HTR-8/SVneo (cell line): ENCODE measurements at places on chromosomes 6 and 20.

GRCh38 chr6:125375013-125375412 is 73.2 kb upstream of the HDDC2 start:
- DNase-seq = no peak

GRCh38 chr20:48832405-48832730 is 4.6 kb upstream of the PREX1 start:
- DNase-seq = no peak

GRCh38 chr6:143123941-143124340 is 63.3 kb downstream of the AIG1 start:
- DNase-seq = no peak

- no peak for DNase-seq
These were observed 38.1 kb upstream of the ISM1 start for GRCh38 chr20:13183005-13183404.

DNA sequence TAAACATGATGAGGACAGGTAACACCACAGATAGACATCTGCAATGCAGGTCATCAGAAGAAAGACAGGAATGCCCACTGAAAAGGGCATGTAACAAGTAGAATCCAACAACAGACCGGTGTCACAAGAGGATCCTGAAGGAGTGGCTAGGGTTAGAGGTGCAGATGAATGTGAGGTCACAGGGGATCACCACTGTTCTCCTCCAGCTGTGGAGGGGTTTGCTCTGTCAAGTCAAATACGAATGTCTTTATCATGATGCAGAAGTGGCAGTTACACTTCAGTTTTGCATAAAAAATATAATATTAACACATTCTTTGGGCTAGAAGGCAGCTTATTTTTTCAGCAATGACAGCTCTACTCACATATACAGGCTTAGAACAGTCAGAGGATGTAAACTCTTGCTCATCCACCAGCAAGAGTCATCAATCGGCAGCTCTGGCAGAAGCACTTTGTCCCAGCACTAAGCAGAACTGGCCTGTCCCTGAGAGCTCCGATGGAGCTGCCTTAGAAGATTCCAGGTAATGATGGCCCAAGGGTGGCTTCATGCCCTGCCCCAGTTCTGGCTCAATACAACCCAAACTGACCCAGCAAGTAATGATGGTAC is 130.4 kb upstream of the TRAF3IP2 start:
- no peak for DNase-seq

DNA sequence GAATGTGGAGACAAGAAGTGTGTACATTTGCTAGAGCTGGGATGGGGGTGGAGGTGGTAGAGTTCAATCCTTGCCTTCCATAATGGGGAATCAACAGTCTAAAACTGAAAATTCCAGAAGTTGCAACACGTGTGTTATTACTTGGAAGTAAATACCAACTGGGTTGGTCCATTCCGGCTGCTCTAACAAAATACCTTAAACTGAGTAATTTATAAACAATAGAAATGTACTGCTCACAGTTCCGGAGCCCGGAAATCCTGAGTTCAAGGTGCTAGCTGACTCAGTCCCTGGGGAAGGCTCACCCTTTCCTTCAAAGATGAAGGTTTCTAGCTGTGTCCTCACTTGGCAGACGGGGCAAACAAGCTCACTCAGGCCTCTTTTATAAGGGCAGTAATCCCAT is 59.0 kb downstream of the RIN2 start:
- DNase-seq = no peak

DNA sequence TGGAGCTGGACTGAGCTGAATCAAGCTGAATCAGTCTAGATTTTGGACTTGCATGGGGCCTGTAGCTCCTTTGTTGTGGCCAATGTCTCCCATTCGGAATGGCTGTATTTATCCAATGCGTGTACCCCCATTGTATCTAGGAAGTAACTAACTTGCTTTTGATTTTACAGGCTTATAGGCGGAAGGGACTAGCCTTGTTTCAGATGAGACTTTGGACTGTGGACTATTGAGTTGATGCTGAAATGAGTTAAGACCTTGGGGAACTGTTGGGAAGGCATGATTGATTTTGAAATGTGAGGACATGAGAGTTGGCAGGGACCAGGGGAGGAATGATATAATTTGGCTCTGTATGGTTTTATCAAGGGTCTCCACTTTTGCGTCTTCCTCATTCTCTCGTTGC is 3.0 kb upstream of the TMEM170B start:
- DNase-seq = no peak

GRCh38 chr6:71206089-71206488 is 82.5 kb upstream of the OGFRL1 start:
- no peak for DNase-seq

DNA sequence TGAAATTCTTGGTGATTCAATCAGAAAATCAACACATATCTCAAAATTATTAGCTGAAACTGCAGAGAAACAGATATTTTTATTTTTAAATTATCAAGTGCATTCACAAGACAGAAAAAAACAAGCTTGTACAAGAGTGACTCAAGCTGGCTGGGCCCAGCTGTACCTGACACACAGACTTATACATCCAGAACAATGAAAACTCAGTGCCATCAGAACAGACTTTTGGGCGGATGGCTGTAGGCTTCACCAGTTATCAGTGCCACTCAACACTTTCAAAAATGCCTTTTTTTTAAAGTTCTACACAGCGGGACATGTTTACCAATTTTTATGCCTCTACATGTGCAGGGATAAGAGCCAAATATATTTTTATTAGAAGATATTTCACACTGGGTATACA is 102.8 kb downstream of the MYB start:
- DNase-seq = no peak

GRCh38 chr6:105536961-105537360 is 134.1 kb upstream of the PREP start:
- DNase-seq = no peak

DNA sequence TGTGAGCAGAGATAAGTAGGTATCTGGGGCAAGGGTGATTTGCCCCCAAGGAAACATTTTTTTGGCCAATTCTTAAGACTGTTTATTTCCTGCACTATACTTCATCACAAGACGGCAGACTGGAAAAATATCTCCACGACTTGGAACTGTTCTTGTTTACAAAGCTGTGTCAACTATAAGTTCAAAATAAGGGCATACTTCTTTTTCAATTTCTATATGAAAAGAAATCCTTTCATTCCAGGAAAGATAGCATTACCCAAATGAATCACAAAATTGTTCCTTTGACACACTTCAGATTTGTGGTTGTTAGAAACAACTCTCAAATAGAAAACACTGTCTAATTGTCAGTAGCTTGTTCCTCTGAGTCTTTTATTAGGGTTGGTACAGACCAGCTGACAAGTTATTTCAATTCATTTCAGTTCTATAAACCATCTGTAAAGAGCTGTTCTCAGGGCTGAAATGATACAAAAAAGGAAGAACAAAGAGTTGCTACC is 212.9 kb upstream of the PRDM1 start:
- no peak for DNase-seq

GRCh38 chr20:51172558-51173428 is 149.9 kb upstream of the KCNG1 start:
- DNase-seq = no peak

- DNase-seq = no peak
These were observed 688 bp downstream of the COMMD7 start for GRCh38 chr20:32742322-32743236.

DNA sequence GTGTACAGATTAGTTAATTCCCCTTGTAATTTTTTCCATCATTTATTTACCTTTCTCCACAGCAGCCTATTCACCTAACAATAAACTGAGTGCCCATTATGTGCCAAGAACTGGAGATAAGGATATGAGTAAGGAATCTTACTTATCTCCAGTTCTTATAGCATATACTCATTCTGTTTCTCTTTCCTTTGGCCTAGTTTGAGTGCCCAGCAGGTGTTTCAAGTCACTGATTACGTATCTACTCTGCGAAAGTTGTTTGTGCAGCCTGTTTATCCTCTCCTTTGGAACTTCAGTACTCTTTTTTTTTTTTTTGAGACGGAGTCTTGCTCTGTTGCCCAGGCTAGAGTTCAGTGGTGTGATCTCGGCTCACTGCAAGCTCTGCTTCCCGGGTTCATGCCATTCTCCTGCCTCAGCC is 17.3 kb upstream of the POU5F1 start:
- DNase-seq = no peak

DNA sequence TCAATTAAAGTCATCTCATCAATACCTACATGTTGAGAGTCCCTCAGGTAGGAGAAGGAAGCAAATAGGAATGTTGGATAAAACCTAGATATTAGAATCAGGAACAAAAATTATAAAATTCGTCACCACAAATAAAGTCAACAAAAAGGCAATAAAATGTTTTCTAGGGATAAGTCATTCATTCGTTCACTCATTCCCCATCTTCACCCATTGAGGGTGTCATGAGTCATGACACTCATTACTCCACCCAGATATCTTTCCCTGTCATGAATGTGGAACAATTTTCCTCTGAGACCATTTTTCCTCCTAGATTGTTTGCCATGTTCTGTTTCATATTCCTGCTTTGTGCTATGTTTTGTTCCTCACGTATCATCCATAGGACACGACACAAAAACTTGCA is 50.9 kb upstream of the OLIG3 start:
- no peak for DNase-seq

DNA sequence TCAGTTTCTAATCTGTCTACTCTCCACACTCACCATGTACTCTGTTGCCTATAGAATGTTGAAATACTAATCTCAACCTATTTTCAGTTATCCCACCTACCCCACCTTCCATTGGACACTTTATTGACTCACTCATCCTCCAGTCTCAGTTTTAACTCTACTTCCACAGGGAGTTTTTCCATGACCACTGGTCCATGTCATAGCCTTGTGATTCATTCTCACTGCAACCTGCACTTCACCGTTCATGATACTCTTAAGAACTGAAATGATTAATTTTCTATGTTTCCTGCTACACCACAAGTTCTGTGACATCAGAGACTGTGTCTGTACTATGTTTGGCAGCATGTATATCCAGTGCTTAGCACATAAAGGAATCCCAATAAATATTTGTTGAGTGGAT is 122.8 kb upstream of the HSF2 start:
- no peak for DNase-seq

DNA sequence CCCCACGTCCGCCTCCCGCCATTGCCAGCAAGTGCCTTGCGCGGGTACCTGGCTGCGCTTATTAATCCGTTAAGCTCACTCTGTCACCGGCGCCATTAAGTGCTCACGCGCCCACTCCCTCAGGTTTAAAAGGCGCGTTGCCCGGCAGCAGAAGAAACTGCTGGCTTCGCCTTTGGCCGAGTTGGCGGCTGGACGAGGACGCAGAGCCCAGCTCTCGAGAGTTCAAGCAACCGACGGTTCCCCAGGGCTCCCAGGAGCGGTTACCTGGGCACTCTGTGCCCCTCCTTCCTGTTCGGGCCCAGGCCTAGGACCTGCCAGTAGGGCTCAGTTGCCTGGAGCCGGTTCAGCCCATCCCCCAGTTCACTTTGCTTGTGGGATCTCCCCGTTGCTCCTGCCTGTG is at the start of gene GGTLC1:
Gene GGTLC1 (minus strand): TSS at position 219 of the 400 bp plus-strand sequence. CDS start 2,168 bp downstream, outside the sequence.
- DNase-seq = no peak

GRCh38 chr6:3509336-3509735 is 52.5 kb upstream of the SLC22A23 start:
- no peak for DNase-seq

GRCh38 chr6:32254761-32255198 is 30.9 kb upstream of the NOTCH4 start:
- DNase-seq = no peak

DNA sequence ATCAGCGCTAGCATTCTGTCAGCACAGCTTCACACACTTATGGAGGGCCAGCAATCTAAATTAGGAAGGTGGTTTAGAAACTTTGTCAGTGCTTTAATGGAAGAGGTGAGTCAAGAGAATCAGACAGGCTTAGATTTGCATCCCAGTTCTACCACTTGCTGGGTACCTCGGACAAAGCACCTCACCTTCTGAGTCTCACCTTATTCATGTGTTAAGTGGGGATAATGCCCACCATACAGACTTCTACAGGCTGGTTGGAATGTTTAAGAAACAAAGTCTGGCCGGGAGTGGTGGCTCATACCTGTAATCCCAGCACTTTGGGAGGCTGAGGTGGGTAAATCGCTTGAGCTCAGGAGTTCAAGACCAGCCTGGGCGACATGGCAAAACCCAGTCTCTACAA is 12.2 kb upstream of the STK35 start:
- DNase-seq = no peak
